Glutamatergic neuron (in vitro differentiated cells): ENCODE measurements at places on chromosomes 4 and X. TPM values are rescaled to one million over a fixed set of nuclear protein-coding genes. Genes with fewer than 3 reads are reported as not detected.

GRCh38 chr4:104752337-104752736, 257.6 kb upstream of the CXXC4 start:
- no peak for DNase-seq

FRAS1 gene
- total RNA-seq, result 18.7 TPM

BMP3 gene
- total RNA-seq, result 1.8 TPM

MAGED4 gene
- total RNA-seq, result 192 TPM

PGM2 gene
- total RNA-seq, result 8.8 TPM

DNA sequence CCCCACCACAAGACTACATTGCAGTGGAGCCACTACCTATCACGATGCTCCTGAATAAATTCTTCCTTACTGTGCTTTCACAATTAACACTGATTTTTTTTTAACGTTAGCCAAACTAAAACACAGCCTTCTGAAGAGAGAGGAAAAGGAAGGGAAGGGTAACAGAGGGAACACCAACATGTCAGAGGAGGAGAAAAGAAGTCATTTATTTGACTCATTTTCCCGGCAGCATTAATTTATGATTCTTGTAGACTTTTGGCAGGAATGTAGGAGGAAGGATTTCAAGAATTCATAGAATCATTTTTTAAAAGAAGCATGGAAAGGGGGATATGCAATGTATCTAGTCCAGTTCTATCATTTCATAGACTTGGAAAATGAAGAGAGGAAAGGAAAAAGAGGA, 74.3 kb upstream of the IQCM start:
- no peak for DNase-seq

GRCh38 chr4:53197772-53198142, 168.1 kb downstream of the SCFD2 start:
- DNase-seq, result no peak

TNIP3 gene
- total RNA-seq, result not detected

CUL4B gene
- total RNA-seq, result 33.0 TPM

DNA sequence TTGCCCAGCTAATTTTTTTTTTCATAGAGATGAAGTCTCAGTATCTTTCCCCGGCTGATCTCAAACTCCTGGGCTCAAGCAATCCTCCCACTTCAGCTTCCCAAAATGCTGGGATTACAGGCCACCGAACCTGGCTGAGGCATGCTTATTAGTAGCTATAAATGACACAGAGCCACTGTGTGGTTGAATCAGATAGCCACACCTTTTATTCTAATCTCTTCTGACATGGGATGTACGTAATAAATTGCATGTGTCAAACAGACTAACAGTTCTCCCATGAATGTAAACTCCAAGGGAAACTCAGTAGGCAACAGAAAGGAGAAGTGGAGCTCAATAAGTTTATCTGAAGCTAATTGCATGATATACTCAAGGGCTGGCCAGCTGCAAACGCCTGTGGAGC, 139.8 kb upstream of the VCX3A start:
- DNase-seq, result no peak

- DNase-seq, result no peak
Measured at GRCh38 chrX:118551426-118551825, 55.8 kb downstream of the DOCK11 start.

DNA sequence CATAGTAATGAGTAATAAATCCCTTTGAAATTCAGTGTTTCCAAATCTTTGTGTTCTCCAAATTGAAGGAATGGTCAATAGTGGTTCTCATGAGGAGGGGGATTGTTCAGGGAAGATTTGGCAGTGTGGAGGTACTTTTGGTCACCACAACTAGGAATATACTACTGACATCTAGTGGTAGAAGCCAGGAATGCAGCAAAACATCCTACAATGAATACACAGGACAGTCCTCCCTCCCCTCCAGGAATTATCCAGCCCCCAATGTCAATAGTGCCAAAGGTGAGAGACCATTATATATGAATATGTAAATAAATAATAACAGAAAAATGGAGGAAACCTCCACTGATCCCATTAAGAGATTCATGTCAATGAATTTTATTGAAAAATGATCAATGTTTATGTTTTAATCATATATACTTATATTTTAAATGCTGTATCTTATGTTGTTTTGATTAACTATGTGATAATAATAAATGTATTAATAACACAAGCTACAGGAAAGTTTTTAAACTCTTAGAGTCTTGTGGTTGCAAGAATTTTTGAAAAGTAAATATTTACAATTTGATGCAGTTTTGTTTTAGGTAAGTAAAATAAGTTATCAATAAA, 14.4 kb upstream of the FAM9A start:
- no peak for DNase-seq

GRCh38 chr4:123783921-123784320, 387.3 kb downstream of the SPRY1 start:
- DNase-seq, result no peak

TMEM154 gene
- 0.22 TPM for total RNA-seq

- no peak for DNase-seq
Measured at GRCh38 chr4:100075056-100075455, 115.2 kb downstream of the DDIT4L start.

TCEAL6 gene
- total RNA-seq, result not detected

DNA sequence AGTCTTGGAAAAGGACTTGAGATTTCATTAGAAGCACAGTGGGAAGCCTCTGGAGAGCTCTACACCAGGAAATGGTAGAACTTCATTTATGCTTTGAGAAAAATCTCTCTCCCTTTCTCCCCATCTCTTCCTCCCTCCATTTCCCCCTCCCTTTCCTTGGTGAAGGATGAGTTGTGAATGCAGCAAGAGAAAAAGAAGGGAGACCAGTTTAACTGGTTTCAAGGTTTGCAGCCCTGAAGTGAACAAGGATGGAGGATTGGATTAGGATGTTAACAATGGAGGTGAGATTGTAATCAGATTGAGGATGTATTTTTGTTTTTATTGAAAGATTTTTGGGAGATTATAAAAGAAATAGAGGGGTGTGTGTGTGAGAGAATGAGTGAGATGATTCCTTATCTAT, 99.5 kb downstream of the ANK2 start:
- DNase-seq, result no peak

- DNase-seq, result no peak
Measured at GRCh38 chrX:149365061-149365460, 140.0 kb downstream of the IDS start.

DNA sequence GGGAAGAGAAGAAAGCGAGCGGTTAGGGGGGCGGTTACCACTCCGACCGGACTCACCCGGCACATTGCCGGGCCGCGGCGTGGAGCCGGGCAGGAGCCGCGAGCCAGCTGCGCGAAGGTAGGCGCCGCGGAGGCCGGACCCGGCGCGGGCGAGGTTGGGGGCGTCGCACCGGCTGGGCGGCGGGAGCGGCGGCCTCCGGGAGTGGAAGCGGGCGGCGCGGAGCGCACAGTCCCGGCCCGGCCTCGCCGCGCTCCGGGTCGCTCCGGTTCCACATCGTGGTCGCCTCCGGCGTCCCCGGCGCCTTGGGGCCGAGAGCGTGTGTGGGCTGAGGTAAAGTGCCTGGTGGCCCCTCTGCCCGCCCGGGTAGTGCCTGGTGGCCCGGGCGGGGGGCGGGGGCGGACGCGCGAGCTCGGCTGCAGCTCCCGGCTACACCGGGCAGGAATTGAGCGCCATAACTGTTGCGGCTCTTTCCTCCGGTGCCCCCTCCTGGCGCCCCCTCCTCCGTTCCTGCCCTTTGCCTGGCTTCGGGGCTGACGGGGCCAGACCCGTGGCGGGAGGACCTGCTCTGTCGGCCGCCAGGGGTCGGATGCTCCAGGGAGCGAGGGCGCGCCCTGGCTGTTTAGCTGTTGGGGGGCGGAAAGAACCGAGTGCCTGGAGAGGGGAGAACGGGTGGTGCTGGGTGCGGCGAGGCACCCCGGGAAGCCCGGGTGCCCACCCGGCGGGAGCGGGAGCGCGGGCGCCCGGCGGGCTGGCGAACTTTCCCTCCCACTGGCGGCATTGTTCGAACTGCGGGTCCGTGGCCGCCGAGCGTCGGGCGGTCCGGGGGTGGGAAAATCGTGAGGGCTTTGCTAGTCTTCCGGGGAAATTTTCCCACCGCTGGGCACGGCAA, 626 bp downstream of the JADE3 start:
- DNase-seq, result peak; percentile 72

GRCh38 chr4:108917255-108917654, 154.4 kb upstream of the ETNPPL start:
- DNase-seq, result no peak

NAP1L2 gene
- 7.1 TPM for total RNA-seq

GRCh38 chr4:51835855-51836254, 7.1 kb upstream of the DCUN1D4 start:
- no peak for DNase-seq

IL1RAPL1 gene
- total RNA-seq, result 0.66 TPM

GRCh38 chr4:148288448-148288847, 153.8 kb downstream of the NR3C2 start:
- DNase-seq, result no peak

- DNase-seq, result peak; percentile 52
Measured at GRCh38 chrX:64205441-64205734, at the start of gene AMER1. Gene AMER1 (minus strand): TSS chrX:64205708. CDS start chrX:64193286, 12,422 bp downstream.

GRCh38 chr4:110184791-110185155, 13.6 kb downstream of the ELOVL6 start:
- no peak for DNase-seq

PLP1 gene
- 0.20 TPM for total RNA-seq

- no peak for DNase-seq
Measured at GRCh38 chr4:6362243-6362885, 92.7 kb downstream of the WFS1 start.

INTU gene
- total RNA-seq, result 6.3 TPM

ADH6 gene
- not detected for total RNA-seq

DNA sequence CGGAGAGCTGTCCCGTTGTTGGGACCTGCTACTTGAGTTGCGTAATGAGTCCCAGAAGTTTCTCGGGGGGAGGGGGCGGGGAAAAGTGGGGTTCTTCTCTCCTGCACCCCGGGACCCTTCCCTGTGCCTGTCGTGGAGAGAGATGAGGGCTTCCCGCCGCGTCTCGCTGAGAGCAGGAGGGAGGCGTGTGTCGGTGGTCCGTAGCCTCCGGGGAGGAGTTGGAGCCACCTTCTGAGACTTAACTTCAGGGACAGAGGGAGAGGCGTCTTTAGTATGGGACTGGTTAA, 698 bp downstream of the AFF1 start:
- peak; percentile 33 for DNase-seq
